A172 (cell line): ENCODE measurements at places on chromosomes 16 and 17. TPM values are rescaled to one million over a fixed set of nuclear protein-coding genes. Genes with fewer than 3 reads are reported as not detected.
A peak's percentile ranks its signal among the peaks of the same experiment; 100 is the strongest.

DNA sequence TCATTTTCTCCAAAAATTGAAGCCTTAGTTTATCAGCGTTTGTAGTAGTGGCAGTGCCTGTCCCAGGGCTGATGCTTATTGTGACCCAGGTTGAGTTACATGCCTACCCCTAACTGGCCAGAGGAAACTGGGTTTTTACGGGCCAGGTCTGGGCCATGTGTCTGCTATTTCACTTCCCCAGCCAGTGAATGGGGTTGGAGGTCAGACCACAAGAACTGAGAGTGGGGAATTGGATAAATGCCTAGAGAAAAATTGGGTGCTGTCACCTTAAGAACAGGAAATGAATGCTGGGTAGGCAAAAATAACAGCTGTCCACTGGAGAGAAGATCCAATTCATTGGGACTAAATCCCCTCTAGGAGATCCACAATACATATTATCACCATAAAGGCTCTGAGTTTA is 5.2 kb downstream of the ADPRM start:
- no peak for DNase-seq

The UMOD gene
- total RNA-seq = not detected in 2 replicates

The CAVIN1 gene
- total RNA-seq = 569 and 659 TPM in 2 replicates

GRCh38 chr16:23608194-23608593 is 12.1 kb upstream of the NDUFAB1 start:
- peak; percentile 89 for DNase-seq

DNA sequence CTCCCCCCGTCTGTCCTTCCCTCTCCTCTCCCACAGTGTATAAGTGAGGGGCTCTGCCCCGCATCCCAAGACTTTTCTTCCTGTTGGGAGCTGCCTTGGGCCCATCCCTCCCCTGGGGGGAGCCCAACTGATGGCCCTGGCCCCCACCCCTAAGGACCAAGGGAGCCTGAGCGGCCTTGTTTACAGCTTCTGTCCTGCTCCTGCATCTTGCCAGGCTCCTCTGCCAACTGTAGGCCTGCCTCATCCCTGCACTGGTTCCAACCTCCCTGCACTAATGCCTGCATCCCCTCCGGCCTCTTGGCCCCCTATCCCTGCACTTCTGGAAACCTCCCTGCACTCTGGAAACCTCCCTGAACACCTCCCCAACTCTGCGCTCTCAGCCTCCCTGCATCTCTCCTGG is 1.4 kb upstream of the PAGR1 start:
- no peak for DNase-seq

The ZP2 gene
- total RNA-seq = not detected in 2 replicates

GRCh38 chr17:78374631-78375274 is 3.7 kb upstream of the PGS1 start:
- no peak for DNase-seq

The NAGS gene
- 1.1 and 1.4 TPM in 2 replicates for total RNA-seq

- DNase-seq = no peak
These were observed 102.6 kb downstream of the SDR42E1 start for GRCh38 chr16:81908466-81909262.

The TOX3 gene
- not detected in 2 replicates for total RNA-seq

DNA sequence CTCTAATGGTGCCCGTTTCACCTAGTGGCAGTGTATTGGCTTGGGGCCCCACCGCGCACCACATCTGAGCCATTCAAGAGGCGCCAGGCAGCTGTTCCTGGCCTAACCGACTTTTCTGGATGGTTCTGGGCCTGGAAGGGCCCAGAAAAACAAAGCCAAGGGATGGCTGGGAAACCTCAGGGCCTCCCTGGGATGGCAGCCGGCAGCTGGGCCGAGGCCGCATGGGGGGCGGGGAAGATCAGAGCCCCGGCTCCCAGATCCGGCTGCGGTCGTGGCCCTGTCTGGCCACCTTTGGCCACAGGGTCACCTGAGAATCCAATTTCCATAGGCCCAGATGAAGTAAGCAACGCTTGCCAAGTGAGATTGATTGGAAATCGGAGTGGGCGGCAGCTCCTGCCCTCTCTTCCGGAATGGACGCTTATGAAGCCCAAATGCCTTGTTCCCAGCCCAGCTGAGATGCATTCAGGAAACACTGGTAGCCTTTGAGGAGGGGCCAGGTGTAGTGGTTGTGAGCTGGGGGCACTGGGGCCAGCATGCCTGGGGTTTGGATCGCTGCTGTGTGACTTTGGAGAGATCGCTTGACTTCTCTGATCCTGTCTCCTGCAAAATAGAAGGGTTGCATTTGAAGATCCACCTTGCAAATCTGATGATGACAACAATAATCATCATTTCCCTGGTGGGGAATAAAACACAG is 163.8 kb upstream of the GSE1 start:
- DNase-seq = no peak

DNA sequence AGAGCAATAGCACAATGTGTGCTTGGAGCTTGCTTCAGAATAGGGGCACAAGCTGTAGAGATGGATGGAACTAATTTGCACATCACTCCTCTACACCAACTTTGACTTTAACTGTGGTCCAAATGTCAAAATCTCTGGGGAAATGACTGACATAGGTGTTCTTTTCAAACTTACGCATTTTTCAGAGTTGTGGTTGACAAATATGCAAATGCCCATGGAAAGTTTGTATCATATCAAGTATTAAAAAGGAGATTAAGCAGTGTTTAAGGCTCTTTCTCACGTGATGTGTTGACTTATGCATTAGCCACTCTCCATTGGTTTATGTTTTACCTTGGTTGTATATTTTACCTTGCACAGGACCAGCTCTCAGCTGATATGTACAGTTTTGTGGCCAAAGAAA is 77.1 kb downstream of the ELAC2 start:
- no peak for DNase-seq

- peak; percentile 71 for DNase-seq
These were observed 1.2 kb upstream of the TLCD3B start for GRCh38 chr16:30032083-30032819.

GRCh38 chr17:56977673-56978395 is at the start of gene SCPEP1:
TSS of gene SCPEP1 (plus strand) at chr17:56978131. CDS start at chr17:56978160, 29 bp downstream.
- DNase-seq = peak; percentile 69

The MTSS2 gene
- 74.1 and 96.8 TPM in 2 replicates for total RNA-seq

DNA sequence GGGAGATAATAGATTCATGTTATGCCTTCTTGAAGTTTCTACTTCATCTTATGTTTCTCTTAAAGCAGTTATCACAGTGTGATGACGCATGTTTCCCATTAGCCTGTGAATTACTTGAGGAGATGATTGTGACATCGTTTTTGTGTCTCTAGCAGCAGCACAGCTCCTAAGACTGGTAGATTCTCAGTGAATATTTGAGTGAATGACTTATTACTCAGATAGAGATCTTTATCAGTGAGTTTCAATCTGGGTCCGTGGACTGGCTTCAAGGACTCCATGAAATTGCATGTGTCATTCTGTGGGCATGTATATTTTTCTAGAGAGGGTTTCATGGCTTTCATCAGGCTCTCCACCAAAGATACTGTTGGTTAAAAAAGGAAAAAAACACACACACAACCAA is 29.9 kb downstream of the YPEL2 start:
- DNase-seq = peak; percentile 55

- no peak for DNase-seq
These were observed 4.7 kb downstream of the SEPTIN12 start for GRCh38 chr16:4783251-4783950.

The MAF gene
- 0.12 TPM in 1 of 2 replicates, not detected in the other for total RNA-seq

DNA sequence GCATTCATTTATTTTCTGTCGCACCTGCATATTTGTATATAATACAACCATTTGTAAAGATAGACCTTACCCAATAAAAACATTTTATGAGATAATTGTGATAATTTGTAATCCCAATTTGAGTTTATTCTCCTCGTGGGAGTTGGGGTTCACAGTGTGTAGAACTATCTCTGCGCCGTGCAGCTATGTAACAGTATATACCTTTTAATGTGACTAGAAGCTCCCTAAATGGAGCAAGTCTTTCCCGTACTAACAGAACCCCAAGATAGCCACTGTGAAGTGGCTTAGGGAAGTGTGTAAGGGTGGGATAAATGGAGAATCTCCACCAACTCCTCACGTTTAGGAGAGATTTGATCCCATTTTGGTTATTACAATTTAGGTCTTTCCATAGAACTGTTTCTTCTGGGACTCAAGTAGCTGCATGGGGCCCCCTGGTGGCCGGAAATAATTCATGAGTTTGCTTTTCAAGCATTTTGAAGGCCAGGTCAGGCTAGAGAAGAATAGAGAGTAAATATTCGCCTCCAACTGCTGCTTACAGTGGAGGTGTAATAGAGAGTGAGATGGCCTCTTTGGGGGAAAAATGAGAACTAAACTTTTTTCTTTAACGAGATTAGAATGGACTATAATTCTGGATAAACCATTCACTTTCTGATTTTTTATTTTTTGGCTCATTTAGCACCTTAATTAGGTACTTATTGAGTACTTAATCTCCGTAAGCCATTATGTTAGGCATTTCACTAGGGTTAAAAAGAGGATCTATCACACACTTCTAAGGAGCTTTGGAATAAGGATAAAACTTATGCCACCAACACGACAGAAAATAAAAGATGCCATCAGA is 4.5 kb downstream of the TMEM100 start:
- peak; percentile 62 for DNase-seq

DNA sequence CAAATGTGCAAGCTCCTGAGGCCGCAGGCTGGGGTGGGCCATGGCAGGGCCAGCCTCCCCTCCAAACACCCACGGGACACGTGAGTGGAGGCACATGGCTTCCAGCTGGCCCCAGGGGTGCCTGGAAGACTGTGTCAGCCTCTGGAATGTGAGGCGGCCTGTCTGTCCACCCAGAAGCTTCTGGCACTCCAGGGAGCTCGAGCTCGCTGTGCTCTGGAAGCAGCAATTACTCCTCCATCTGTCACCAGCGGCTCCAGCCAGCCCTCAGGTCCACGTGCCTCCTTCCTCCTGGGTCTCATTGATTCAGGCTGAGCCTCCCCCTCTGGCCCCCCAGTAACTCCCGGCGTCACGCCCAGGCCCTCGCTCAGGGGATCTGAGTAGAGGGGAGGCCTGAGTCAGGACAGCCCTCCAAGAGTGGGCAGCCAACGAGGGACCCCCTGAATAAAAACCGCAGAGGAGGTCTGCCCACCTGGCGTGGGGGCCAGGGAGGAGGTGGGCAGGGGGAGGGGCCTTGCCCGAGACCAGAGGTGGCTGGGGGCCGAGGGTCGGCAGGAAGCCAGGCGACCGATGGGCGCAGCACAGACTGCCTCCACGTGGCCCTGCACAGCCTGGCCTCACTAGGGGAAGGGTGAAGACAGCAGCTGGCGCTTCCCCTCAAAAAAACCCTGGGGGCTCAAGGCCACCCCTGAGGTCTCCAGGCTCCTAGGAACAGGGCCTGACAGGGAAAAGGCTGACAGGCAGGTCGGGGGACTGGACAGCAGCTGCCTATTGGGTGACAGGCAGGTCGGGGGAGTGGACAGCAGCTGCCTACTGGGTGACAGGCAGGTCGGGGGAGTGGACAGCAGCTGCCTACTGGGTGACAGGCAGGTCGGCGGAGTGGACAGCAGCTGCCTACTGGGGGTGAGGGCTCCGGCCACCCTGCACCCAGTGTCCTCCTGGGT is 11.9 kb downstream of the PIEZO1 start:
- peak; percentile 95 for DNase-seq

DNA sequence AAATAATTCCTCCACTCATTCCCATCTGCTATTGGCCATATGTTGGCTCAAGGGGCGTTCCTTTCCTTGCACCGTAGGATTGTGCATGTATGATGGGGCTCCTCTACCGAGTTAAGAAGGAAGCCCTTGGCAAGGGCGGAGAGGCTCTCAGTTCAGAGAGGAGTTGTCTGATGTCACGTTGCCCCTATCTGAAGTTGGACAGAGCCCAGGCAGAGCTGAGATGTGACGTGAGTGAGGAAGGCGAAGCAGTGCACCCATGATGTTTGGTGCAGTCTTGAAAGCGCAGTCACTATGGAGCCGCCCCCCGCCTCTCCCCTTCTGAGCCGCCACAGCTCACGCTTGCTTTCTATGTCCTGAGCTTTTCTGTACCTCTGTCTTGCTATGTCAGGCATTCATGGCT is 40.7 kb downstream of the CDH13 start:
- DNase-seq = no peak

DNA sequence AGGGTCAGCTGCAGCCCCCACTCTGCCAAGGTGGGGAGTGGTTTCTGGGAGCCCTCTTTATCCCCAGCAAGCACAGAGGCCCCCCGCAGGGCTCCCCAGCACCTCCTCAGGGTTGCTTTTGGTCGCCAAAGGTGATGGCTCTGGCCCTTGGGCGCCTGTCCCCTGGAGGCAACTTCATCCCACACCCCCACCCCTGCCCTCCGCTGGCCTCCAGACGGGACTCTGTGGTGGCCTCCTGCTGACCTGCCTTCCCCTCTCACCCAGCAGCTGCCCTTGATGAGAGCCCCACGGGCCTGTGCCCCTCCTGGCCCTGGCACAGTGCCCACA is 7.8 kb upstream of the RHOT2 start:
- no peak for DNase-seq

The NPIPA1 gene
- total RNA-seq = 24.4 and 30.8 TPM in 2 replicates

The CIBAR2 gene
- 1.2 TPM in 1 of 2 replicates, not detected in the other for total RNA-seq

DNA sequence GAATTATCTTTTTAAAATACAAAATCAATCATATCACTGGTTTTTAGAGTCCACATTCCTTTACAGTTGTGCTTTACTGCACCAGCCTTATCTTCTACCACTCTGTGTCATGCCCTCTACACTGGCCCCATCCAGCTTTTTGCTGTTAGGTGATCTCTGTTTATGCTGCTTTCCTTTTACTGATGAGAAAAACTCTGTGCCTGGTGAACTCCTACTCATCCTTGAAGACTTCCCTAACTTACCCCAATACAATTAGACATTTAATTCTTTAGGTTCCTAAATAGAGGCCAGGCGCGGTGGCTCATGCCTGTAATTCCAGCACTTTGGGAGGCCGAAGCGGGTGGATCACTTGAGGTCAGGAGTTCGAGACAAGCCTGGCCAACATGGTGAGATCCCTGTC is 64.6 kb downstream of the MRTFB start:
- no peak for DNase-seq

The FA2H gene
- total RNA-seq = 0.03 TPM in 1 of 2 replicates, not detected in the other

The SCARF1 gene
- total RNA-seq = 1.0 and 1.1 TPM in 2 replicates

DNA sequence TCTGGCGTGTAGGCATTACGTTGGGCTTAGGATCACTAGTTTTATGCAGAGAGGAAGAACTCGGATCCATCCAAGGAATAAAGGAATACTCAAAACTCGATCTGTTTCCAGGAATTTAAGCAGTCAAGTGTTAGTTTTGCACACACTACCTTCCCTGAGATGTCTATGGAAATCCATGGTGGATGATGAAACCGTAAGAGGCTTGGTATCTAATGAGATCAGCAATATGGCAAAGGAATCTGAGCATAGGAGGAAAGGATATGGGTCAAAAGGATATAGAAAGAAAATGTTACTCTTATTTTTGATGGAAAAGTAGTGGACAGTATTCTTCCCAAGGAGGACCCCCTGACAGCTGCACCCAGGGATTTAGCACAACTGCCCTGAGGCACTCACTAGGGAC is 59.6 kb downstream of the SMG6 start:
- DNase-seq = no peak
